ENCODE measurements at places on chromosomes 13 and 19. TPM values are rescaled to one million over a fixed set of nuclear protein-coding genes. Genes with fewer than 3 reads are reported as not detected.

C19orf73 gene
- total RNA-seq, result 2.6 TPM

CCDC8 gene
- 8.8 TPM for total RNA-seq

ZNF845 gene
- 11.0 TPM for total RNA-seq

PCSK4 gene
- total RNA-seq, result 1.3 TPM

ONECUT3 gene
- total RNA-seq, result not detected

URAD gene
- total RNA-seq, result not detected

DKKL1 gene
- total RNA-seq, result not detected

GRWD1 gene
- total RNA-seq, result 129 TPM

ERICH4 gene
- total RNA-seq, result not detected

IGFL3 gene
- not detected for total RNA-seq

LILRB3 gene
- total RNA-seq, result not detected

FUT3 gene
- total RNA-seq, result not detected

KCNC3 gene
- 0.15 TPM for total RNA-seq

CNFN gene
- 2.0 TPM for total RNA-seq

RNF17 gene
- total RNA-seq, result not detected

URI1 gene
- total RNA-seq, result 130 TPM

ZNF541 gene
- total RNA-seq, result not detected

NFIX gene
- total RNA-seq, result 8.3 TPM

SHD gene
- total RNA-seq, result not detected

ASPDH gene
- total RNA-seq, result not detected

USHBP1 gene
- total RNA-seq, result not detected

ZNF700 gene
- total RNA-seq, result 8.7 TPM

GJB2 gene
- total RNA-seq, result 0.77 TPM

Measured in Daoy (cell line).